A549 treated with dexamethasone at 1 μM for 4 hours (cell line): ENCODE measurements at places on chromosomes 12 and 14. TPM values are rescaled to one million over a fixed set of nuclear protein-coding genes. Genes with fewer than 3 reads are reported as not detected.

Gene SERPINA9
- total RNA-seq: not detected in 5 replicates

Gene DUSP6
- total RNA-seq: 11.1 to 15.1 TPM (median 13.5 TPM) in 5 replicates

Gene FAM90A1
- total RNA-seq: 0.08 to 0.13 TPM (median 0.11 TPM) in 5 replicates

Gene SMOC1
- 16.6 to 23.1 TPM (median 18.1 TPM) in 5 replicates for total RNA-seq

Gene GLI1
- total RNA-seq: 4.5 to 7.8 TPM (median 5.9 TPM) in 5 replicates

Gene RNASE4
- total RNA-seq: 5.4 to 9.5 TPM (median 8.4 TPM) in 5 replicates

Gene VDR
- 2.7 to 3.5 TPM (median 3.1 TPM) in 5 replicates for total RNA-seq
